A375 (cell line): ENCODE measurements at places on chromosomes 6 and 20. TPM values are rescaled to one million over a fixed set of nuclear protein-coding genes. Genes with fewer than 3 reads are reported as not detected.

BFSP1 gene
- 7.7 and 11.1 TPM in 2 replicates for total RNA-seq

LCA5 gene
- total RNA-seq, result 1.6 and 2.7 TPM in 2 replicates

FOXQ1 gene
- total RNA-seq, result not detected in 2 replicates

XKR7 gene
- total RNA-seq, result not detected in 2 replicates

CRISP3 gene
- not detected in 2 replicates for total RNA-seq

FAM209A gene
- 0.61 TPM in 1 of 2 replicates, not detected in the other for total RNA-seq

TRIM38 gene
- total RNA-seq, result 4.1 and 4.3 TPM in 2 replicates

TUBB gene
- 662 and 749 TPM in 2 replicates for total RNA-seq

ID4 gene
- total RNA-seq, result 3.7 and 5.6 TPM in 2 replicates

XPO5 gene
- total RNA-seq, result 44.9 and 45.9 TPM in 2 replicates

DOP1A gene
- total RNA-seq, result 4.7 and 6.2 TPM in 2 replicates

ABT1 gene
- total RNA-seq, result 19.0 and 21.3 TPM in 2 replicates

FAM83C gene
- 0.11 TPM in 1 of 2 replicates, not detected in the other for total RNA-seq

KHDC1L gene
- not detected in 2 replicates for total RNA-seq

ANGPT4 gene
- 0.05 TPM in 1 of 2 replicates, not detected in the other for total RNA-seq

MANEA gene
- total RNA-seq, result 4.5 and 4.8 TPM in 2 replicates

DACT2 gene
- total RNA-seq, result not detected in 2 replicates

BCL2L1 gene
- 117 and 122 TPM in 2 replicates for total RNA-seq

HUS1B gene
- total RNA-seq, result 0.87 and 1.9 TPM in 2 replicates

AGPAT4 gene
- total RNA-seq, result 2.0 and 2.1 TPM in 2 replicates

PACSIN1 gene
- 0.04 and 0.05 TPM in 2 replicates for total RNA-seq

PEX6 gene
- total RNA-seq, result 18.5 and 19.2 TPM in 2 replicates

PIM1 gene
- 14.0 and 18.5 TPM in 2 replicates for total RNA-seq

SLC17A4 gene
- not detected in 2 replicates for total RNA-seq

CLVS2 gene
- total RNA-seq, result 0.13 and 0.60 TPM in 2 replicates

NHLRC1 gene
- 0.30 and 0.40 TPM in 2 replicates for total RNA-seq

NAPB gene
- total RNA-seq, result 2.4 and 3.3 TPM in 2 replicates

HSF2 gene
- total RNA-seq, result 14.0 and 15.2 TPM in 2 replicates

CPNE5 gene
- total RNA-seq, result 0.05 and 0.26 TPM in 2 replicates

RPN2 gene
- 195 and 217 TPM in 2 replicates for total RNA-seq

CST2 gene
- total RNA-seq, result 1.9 TPM in 1 of 2 replicates, not detected in the other

RTEL1 gene
- total RNA-seq, result 19.5 and 24.3 TPM in 2 replicates

PRKN gene
- total RNA-seq, result 1.8 and 5.1 TPM in 2 replicates

LPA gene
- total RNA-seq, result not detected in 2 replicates

ZNF831 gene
- not detected in 2 replicates for total RNA-seq

MCM8 gene
- total RNA-seq, result 29.2 and 32.0 TPM in 2 replicates

PKIB gene
- 1.4 and 2.3 TPM in 2 replicates for total RNA-seq

CGAS gene
- 0.03 TPM in 1 of 2 replicates, not detected in the other for total RNA-seq
